ENCODE measurements at places on chromosomes 1 and 21.

- DNase-seq, result no peak
Observed at GRCh38 chr21:28207436-28208173, 785.1 kb downstream of the LTN1 start.

DNA sequence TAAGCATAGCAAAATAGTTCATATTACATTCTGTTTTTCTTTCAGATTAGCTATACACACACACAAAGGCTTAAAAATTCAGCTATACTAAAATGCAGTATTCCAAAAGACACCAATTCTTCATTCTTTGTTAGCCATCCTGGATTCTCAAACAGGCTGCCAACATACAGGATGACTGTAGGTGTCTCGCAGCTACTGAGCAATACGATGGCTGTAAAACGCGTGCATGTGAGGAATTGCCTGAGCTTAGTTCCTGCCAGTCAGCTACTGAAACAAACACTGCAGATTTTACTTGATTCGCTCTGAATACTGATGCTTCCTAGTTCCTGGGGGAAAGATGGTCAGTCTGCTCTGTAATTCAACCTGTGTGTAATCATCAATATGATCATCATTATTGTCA, 24.7 kb upstream of the HMGN1 start:
- no peak for DNase-seq

DNA sequence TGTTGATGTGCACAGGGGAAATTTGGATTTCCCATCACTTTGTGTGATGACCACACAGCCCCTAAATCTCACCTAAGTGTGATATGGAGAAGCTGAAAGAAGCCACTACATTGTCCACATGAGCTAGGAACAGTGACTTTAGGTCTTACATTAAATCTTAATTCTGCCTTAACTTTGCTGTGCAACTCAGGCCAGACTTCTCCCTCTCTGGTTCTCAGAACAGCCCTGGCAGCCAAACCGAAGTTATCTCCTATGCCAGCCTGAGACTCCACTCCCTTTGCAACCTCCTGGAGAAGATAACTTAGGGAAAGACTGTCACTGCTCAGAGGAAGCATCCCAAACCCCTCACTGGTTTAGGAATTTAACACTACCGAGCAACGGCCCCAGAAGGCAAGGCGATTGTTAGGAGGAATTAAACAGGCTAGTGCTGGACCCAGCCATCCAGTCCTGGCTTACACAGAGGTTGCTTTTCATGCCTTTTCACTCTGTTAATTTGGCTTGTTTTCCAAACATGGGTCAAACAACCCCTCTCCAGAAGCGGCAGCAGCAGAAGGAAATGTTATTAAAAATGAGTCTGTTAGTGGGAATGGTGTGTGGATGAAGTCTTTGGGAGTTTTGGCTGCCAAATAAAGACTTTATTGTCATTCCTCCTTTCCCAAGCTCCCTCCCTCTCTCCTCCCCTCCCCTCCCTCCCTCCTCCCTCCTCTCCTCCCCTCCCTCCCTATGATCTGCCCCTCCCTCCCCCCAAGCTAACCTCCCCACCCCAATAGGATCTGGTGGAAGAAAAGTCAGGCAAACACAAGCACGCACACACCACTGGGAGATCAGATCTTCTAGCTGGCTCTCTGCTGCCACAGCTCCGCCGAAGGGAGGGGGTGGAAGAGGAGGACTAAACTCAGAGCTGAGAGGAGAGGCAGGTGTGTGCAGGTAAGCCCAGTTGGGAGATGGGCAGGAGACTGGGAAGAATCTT, at the start of gene PRELP:
TSS of gene PRELP (plus strand) at position 795 of the 970 bp plus-strand sequence. CDS start 7,379 bp downstream, outside the sequence.
- DNase-seq, result no peak

DNA sequence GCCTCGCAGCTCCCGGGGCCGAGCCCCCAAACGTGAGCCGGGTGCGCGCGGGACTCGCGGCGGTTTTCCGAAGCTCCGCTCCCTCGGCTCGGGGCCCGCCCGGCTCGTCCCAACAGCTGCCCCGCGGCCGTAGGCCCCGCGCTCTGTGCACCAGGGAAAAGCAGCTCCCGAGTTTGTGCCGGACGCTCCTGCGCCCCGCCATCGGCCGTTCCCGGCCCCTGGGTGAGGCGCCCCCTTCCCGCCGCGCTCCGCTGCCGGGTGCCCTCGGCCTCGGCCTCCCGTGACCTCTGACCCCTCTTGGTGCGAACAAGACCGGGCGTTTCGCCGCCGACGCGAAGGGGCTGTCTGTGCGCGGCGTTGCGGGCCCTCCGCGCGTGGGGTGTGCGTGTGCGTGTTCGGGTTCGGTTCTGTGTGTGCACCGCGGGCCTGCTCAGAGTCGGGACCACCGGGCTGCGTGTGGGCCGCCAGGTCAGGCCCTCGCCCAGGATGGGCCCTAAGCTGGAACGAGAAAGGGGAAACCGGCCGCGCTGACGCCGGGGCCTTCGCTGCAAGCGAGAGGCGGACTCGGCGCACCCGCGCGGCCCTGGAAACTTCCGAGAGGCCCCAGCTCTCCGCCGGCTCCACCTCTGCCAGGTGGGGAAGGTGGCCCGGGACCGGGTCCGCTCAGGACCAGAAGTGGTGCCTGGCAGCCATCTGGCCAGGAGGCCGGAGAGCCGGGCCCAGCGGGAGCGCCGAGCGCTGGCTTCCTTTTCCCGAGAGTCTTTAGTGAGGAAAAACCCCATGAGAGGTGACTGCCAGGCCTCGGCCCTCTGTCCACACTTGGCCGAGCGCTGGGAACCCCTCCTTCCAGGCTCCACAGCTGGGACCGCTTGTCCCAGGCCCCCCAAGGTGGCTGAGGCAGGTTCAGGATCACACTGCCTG, 1.9 kb downstream of the PRDM16 start:
- no peak for DNase-seq

- no peak for DNase-seq
Observed at GRCh38 chr1:151405187-151405951, 6.0 kb downstream of the PSMB4 start.

DNA sequence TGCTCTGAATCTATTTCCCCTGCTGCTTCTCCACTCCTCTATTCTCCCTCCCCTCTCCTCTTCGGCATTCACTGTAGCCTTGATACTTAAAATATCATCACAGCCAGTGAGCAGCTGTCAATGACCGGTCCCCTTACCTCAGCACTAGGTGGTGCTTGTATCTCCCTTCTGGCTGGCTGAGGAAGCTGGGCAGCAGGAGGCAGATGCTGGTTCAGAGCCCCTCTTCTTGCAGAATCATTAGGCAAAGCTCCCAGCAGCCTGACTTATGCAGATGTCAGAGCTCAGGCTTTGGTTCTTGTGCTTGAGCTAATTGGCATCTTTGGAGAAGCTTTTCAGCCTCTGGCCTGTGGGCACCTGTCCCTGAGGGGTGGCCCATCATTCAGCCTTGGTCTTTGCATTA, 31.9 kb upstream of the KCNA2 start:
- DNase-seq, result no peak

DNA sequence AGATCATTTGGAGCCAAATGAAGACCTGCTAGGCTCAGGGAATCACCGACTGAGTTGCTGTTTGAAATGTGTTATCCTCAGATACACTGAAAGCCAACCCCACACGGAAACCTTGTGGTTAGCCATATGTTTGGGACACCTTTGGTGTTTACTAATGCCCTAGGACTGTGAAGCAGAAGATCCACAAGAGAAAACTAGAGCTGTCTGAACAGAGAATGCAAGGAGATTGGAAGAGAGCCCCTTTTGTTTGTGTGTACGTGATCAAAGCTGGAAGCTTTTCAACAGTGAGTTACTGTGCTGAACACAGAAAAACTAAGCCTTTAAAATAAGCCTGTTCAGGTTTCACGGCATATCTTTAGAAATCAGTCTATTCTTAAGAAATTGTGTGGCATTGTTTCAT, 908.2 kb upstream of the ADGRL2 start:
- no peak for DNase-seq

Measured in T follicular helper cell (primary cell).